Heart left ventricle (tissue), 16 donors: ENCODE measurements at places on chromosomes 3 and 15. TPM values are rescaled to one million over a fixed set of nuclear protein-coding genes. Genes with fewer than 3 reads are reported as not detected.

Gene KLHL6
- 1.1 TPM for total RNA-seq

Gene TRANK1
- total RNA-seq: 4.0 TPM

Gene PRSS50
- 0.52 TPM for total RNA-seq

Gene NPAP1
- not detected for total RNA-seq

Gene PGBD4
- total RNA-seq: 1.7 TPM

DNA sequence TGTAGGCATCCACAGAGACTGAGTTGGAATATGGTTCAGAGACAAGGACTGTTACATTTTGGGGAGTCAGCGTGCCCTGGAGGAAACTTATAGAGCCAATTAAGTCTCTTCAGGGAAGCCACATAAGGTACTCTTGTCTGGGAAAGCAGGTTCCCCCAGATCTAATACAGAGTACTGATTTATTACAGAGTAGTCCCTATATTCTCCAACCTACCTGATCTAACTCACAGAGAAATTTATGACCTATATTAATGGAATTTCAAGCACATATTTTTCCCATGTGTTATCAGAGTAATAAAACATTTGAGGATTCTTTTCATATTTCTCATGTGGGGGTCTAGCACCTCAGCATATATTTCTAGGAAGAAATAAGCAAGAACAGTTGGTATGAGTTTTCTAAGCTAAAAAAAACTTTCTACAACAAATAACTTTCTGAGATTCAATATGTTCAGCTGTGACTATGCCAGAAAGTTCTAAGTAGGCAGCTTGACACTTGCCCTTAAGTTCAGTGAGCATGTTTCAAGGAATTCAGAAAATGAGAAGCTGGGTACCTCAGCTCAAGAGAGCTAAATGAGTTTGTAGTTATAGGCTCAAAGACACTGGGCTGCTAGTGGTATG is 75.3 kb upstream of the COL8A1 start:
- DNase-seq: no peak
- no peak overlapping the region for H3K27ac ChIP-seq
- no peaks in the 10 kb centered on the region for H3K4me1 ChIP-seq
- H3K27me3 ChIP-seq: no peaks in the 10 kb centered on the region
- no peak overlapping the region for H3K4me3 ChIP-seq

DNA sequence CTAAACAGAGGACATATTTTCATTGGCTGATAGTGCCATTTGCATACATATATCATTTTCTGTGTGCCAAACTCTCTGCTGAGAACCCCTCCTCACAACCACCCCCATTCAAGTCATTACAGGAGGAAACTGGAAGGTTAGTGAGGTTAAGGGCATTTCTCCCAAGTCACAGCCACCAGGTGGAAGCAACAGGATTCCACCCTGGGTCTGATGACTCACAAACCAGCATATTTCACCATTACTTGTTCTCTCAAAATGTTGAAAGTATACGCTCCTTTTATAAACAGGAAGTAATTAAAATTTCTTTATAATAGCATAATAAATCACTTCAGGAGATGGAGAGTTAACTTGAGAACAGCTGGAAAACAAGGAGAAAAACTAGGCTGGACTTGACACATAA is 398.6 kb upstream of the WNT5A start:
- no peaks in the 10 kb centered on the region for H3K4me1 ChIP-seq
- no peak for DNase-seq
- no peak overlapping the region for H3K27ac ChIP-seq
- H3K4me3 ChIP-seq: no peak overlapping the region

DNA sequence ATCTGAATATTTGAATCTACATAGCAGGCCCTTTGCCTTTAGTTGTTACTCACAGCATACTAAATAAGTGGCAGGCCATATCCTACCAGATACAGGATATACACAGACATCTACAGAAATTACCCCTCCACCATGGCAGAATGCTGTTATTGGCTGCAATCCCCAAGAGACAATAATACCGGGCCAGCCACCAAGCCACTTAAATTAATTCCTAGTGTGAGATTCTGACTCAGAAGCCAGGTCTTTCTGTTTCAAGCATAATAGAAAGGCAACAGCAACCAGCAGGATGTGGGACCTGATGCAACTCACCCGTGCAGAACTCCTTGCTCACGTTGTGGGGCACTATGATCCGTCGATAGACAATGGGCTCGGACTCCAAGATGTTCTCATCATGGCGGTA is 39.8 kb downstream of the CLK3 start:
- H3K36me3 ChIP-seq: peaks cover 10% of the 10 kb centered on the region
- H3K27me3 ChIP-seq: no peaks in the 10 kb centered on the region
- no peak overlapping the region for H3K4me3 ChIP-seq

DNA sequence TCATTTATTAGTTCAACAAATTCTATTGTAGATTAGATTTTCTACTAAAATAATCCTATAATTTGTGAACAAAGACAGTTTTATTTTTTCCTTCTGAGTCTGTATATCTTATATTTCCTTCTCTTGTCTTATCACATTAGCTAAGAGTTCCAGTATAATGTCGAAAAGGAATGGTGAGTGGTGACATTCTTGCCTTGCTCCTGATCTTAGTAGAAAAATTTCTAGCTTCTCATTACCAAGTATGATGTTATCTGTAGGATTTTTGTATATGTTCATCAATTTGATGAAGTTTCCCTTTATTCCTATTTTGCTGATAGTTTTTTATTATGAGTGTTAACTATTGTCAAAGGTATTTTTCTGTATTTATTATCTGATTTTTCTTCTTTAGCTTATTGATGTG is 756.6 kb upstream of the BCHE start:
- H3K36me3 ChIP-seq: no peaks in the 10 kb centered on the region
- no peaks in the 10 kb centered on the region for H3K4me1 ChIP-seq
- no peak overlapping the region for H3K27ac ChIP-seq
- H3K4me3 ChIP-seq: no peak overlapping the region
- no peaks in the 10 kb centered on the region for H3K27me3 ChIP-seq

DNA sequence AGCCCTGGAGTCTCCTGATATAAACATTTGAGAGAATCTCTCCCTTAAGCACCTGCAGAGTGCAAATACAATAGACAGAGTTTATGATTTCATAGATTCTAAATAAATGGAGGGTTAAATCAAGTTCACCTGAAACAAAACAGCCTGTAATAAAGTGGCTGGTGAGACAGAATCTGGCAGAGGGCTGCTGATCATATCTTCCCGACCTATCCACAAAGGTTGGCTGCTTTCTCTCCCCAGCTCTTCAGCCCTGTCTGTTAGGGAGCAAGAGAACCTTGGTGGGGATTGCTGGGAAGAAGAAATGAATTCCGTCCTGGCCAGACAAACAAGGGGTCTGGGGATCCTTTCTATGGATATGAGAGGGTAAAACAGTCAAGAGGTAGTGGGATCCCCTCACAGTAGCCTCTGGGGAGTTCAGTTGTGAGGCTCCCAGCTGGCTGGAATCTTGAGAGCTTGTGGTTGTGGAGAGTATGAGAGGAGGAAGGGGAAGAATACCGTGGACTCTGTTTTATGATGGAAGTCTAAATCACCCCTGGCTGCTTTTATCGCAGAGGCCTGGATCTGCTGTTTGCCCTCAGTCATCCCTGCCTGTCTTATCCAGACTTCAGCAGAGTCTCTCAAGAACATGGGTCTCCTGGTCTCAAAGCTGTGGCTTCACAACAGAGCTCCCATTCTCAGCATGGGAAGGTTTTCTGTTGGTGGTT is 451.3 kb downstream of the NTRK3 start:
- DNase-seq: no peak
- no peaks in the 10 kb centered on the region for H3K27me3 ChIP-seq
- no peak overlapping the region for H3K27ac ChIP-seq

- no peak overlapping the region for H3K4me3 ChIP-seq
- no peak for DNase-seq
- H3K4me1 ChIP-seq: no peaks in the 10 kb centered on the region
- H3K36me3 ChIP-seq: no peaks in the 10 kb centered on the region
- no peak overlapping the region for H3K27ac ChIP-seq
Measured at GRCh38 chr15:70614221-70614620, 149.1 kb downstream of the UACA start.

DNA sequence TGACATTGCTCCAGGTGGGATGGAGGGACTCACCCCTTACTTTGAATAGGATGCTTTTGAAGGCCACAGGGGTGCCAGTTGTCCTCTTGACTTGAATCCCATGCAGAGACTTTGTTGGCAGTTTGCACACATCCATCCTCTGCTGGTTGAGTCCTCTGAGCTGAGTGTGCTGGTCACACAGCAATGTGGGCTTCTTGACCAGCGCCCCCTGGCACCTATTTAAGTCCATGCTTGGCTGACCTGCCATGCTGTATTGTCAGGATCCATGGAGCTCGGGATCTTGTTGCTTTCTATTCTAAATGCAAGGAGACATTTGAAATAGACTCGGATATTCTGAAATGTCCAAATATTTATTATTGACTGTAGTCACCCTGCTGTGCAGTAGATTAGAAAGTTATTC is 19.8 kb downstream of the RAB7A start:
- peaks cover 43% of the 10 kb centered on the region for H3K4me1 ChIP-seq
- no peak overlapping the region for H3K27ac ChIP-seq
- no peak for DNase-seq
- no peaks in the 10 kb centered on the region for H3K27me3 ChIP-seq

DNA sequence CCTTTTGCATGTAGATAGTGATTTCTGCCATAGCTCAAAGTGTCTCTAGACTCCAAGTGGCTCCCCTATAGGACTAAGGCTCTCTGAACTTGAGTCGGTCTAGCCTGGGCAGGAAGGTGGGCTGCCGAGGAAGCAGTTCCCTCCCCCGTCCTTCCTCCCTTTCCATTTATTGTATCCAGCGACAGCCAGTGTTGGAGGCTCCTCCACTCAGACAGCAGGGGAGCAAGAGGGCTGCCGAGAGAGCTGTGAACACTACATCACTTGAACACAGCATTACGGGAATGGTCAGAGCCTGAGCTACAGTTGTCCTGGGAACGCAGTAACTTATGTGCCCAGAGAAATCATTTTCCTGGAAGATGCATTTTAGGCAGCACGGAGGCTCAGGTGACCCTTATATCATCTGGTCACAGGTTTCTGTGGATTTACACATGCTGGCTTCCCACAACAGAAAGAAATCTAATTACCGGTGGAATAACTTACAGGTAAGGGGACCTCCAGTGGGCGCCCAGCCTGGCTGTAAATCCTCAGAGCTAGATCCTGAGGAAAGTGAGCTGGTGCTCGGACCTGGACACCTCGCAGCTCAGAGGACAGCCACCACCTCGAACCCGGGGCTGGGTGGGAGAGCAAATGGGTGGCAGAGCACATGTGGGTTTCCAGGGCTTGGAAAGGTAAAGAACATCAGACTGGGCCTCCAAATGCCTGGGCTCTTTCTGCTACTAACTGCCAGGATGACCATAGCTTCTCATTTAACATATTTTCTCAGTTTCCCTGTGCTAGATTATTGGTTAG is 197.1 kb downstream of the UACA start:
- H3K27me3 ChIP-seq: no peaks in the 10 kb centered on the region
- H3K4me1 ChIP-seq: peaks cover 14% of the 10 kb centered on the region

DNA sequence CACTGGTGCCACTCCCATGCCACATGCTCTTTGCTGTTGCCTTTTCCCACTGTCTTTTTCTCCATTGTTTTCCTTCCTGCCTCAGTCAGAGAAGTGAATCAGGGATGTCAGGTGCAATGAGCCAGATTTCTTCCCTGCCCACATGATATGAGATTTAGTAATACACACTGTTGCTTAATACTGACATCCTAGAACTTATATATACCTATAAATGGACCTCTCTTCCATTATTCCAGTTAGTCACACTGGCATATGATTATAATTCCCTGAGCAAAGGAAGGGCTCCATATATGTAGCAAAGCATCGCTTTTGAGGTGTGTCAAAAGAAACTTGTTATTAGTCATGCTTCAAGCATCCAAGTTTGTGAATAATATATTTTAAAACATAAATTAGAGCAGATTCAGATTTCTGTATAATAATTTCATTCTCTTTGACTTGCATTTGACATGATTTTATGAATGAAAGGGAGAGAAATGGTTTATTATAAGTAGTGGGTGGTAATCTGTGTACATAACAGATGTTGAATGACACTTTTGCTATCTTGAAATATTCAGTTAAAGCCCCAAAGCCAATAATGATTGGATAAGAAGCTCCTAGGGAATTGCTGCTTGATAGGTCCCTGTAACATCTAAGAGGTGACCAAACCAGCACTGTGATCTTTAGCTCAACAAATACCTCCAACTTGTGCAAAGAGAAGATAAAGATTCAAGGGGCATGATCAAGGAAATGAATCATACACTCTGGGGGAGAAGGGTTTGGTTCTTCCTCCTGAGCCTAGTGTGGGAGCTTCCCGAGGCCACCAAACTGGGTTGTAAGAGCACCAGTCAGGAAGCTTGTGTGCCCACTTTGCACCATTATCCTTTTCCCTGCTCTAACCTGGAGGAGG is 48.6 kb downstream of the CHST2 start:
- H3K27ac ChIP-seq: no peak overlapping the region
- H3K4me1 ChIP-seq: peaks cover 15% of the 10 kb centered on the region
- DNase-seq: no peak
- no peaks in the 10 kb centered on the region for H3K27me3 ChIP-seq

DNA sequence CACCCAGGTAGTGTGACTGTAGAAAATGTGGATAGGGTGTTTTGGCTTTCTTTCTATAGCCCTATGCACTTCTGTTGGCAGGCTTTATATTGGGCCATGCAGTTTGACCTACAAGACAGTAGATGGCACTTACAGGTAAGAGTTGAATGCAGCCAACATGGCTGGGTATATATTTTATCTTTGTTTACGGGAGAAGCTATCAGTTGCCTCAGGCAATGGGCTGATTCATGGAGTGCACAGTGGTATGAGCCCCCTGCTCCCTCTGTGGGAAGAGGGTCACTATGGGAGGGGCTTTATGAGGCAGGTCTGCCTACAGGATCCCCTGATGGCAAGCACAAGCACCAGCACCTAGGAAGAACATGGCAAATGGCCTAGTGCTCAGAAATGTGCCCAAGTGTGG is 301.2 kb upstream of the CDIN1 start:
- no peak overlapping the region for H3K4me3 ChIP-seq
- H3K4me1 ChIP-seq: no peaks in the 10 kb centered on the region
- DNase-seq: no peak

DNA sequence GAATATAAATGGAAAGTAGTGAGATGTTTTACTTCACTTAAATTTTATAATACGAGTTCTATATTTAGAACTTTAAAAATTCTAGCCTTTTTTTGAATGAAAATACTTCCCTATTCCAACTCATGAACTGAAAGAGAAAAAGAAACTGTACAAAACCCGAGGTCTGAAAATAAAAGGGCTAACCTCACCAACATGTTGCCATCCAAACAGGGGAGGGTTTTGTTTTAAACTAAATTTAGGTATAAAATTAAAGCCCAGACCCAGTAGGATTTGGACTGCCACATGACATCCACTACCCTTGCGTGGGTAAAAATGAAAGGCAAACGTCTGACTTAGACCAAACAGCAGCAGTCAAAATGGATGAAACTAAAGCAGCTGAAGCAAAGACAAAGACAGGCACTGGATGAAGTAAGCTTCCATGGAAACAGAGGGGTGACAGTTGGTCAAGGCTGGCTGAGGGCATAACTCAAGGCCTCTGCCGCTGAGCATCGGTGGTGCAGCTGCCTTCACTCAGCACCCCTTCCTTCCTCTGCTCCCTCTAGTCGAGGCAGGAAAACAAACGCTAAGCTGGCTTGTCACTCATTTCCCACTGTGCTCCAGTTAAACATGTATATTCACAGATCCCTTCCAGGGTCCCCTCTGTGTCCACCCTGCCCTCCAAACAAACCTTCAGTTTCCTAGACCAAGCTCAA is 58.1 kb downstream of the TM4SF4 start:
- H3K36me3 ChIP-seq: no peaks in the 10 kb centered on the region
- H3K27ac ChIP-seq: no peak overlapping the region
- no peak overlapping the region for H3K4me3 ChIP-seq
- DNase-seq: no peak
